ENCODE measurements at places on chromosomes 3 and 15.

DNA sequence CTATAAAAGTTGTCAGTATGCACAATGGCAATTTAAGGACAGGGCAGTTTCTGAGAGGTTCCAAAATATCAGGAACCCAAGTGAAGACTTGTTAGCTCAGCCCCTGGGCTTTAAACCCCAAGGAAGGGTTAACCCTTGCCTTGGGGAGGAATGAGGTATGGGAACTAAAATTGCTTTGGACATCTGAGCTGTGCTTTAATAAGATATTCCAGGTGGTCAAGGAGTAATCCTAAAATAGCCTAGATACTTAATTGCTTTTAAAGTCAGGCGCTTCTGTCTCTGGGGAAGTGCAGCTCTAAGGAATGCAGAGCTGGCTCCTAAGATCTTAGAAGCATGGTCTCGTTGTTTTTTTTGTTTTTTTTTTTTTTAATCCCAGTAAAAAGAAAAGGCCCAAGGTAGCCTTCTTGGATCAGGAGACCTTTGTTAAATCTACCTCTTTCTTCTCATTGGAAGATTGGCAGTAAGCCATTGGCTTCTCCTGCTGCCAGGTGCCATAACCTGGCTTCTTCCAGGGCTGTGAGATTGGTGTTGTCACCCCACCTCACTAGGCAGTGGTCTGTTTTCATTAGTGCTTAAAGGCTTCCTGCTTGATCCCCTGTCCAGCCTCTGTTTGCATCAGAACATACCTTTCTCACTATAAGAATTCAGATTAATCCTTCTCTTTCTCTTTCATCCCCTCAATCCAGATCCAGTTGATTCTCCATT, 24.5 kb downstream of the ARID3B start:
- DNase-seq = no peak

DNA sequence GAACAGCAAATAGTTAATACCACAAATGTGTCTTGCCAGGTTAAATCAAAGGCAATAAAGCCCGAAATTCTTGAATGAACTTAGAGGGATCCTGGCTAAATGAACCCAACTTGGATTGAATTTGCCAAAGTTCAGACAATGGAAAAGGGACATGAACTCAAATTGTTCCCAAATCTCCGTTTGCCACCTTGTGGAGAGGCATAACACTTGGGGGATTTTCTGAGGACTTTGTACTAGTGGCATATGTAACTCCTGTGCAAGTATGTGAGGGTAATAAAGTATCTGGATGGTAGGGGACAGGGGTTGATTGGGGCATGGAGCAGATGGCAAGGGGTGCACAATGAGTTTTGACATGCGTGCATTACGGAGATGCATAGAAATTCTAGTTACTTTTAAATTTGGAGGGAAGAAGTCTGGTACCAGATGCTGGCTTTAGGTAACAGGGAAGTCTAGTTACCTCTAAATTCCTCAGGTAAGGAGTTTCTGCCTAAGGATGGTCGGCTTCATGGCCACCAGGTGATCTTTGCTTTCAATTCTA, 1.2 kb upstream of the TCAIM start:
- no peak for DNase-seq

- DNase-seq = no peak
Measured at GRCh38 chr3:114307832-114308231, 14.0 kb downstream of the TIGIT start.

DNA sequence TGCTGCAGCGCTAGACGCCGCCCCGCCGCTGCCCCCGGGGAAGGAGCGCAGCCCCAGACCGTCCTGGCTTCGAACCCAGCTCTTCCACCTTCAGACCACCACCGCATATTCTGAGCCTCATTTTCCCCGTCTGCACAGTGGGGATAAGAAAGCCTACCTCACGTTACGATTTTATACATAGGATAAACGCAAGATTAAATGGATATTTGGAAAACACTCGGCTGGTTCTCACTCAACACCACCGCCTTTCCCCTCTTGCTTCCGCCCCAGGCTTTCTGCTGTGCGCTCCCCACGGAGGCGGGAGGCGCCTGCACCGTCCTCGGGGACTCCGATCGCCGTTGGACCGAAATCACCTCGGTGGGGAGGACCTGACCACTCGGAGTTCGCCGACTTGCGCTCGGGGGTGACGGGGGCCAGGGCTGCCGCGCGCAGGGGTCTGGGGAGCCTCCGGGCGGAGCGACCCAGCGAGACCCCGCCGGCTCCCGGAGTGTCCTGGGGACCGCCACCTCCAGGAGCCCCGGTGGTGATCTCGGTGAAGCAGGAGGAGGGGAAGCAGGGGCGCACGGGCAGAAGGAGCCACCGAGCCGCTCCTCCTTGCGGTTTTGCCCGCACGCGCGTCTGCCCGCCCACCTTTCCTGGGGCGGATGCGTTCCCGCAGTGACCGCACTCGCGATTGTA, 4.0 kb downstream of the FBXL22 start:
- DNase-seq = peak; percentile 69

- DNase-seq = no peak
Measured at GRCh38 chr15:71508081-71508682, 302.2 kb upstream of the NR2E3 start.

GRCh38 chr3:32186876-32187275, 51.6 kb upstream of the CMTM8 start:
- no peak for DNase-seq

DNA sequence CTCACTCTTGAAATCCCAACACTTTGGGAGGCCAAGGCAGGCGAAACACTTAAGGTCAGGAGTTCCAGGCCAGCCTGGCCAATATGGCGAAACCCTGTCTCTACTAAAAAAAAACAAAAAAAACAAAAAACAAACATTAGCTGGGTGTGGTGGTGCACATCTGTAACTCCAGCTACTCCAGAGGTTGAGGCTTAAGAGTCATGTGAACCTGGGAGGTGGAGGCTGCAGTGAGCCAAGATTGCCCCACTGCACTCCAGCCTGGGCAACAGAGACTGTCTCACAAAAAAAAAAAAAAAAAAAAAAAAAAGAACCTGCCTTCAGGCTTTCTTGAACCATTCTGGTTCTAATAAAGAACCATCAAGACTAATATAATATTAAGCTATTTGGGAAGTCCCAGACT, 16.5 kb downstream of the ARPP19 start:
- DNase-seq = no peak

DNA sequence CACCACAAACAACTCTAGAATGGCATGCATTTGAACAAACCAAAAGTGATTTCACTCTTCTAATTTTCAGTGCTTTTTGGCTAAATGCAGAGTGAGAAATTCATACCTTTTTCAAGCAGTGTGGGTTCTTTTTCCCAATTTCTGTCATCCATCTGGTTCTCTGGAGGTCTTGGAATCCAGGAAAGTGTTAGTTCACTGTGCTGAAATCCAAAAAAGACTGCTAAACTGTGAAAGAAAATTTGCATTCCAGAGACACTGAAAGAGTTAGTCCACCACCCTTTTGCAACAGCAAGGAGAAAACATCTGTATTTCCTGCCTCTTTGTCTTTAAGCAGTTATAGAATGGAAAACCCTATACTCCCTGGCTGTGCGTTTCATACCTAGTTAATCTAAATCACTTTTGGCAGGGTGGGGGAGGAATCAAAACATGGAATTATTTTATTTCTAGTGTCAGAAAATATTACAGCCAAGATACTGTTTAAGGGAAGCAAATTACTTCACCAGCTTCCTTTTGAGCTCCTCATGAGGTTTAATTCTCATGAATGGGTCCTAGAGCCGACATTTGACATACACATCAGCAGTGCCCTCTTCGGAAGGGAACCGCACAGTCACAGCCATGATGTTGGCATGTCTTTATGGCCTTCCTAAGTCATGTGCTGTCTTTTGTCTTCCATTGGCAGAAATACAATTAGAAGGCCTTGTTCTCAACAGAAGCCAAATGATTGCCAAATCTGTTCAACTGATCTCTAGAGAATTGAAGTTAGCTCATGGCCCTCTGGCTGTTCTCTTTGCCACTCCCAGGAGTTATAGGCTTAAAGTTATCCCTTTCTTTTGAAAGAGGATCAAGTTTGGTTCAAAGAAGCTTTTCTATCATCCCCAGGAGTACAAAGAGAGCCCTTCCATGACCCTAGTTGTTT, 317.7 kb upstream of the TPRG1 start:
- no peak for DNase-seq

- no peak for DNase-seq
Measured at GRCh38 chr3:190096345-190096744, 24.4 kb downstream of the P3H2 start.

DNA sequence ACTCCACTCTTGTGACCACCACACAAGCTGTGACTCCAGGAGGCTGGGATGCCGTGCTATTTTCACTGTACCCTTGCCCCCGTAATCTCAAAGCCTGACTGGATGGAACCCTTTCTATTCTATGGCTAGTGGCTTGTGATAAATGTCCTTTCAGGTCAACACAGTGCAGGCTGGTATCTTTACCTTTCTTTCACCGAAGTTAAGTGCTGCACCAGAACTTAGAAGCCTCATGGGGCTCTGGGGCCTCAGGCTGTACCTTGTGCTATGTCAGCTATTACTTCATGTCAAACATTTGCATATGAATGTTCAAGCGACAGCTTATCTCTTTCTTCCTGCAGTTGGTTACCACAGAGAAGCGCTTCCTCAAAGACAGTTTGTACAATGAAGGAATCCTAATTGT, 66.8 kb downstream of the RPL39L start:
- DNase-seq = no peak

DNA sequence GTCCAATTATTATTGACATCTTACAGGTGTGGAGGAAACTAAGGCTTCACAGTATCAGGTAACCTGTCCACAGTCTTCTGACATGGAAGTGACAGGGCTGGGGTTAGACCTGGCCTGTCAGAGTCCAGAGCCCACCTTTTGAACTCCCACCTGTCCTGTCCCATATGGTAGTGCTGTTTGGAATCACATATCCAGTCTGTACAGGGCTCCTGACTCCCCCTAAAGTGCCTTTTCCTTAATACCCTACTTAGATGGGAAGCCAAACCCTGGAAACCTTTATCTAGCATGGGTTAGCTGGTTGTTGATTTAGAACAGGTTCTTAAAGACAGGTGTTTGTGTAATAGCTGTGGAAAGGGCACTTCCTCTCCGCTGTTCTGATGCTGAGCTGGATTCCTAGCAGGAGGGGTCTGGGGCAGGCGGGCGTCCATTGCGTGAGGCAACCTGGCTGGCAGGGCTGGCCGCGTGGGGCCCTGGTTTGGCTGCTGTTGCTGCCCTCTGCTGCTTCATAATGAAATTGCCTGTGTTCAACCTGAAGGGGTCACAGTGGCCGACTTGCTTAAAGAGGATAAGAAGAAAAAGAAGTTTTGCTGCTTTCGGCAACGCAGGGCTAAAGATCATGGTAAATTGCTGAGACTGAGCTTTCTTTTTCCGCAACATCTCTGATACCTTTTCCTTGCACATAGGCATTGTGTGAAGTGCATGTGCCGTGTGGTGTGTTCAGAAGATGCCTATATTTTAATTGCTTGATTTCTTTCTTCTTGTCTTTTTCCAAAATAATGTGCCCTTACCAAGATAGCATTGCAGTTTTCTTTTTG, 136.2 kb downstream of the CHDH start:
- peak; percentile 37 for DNase-seq

DNA sequence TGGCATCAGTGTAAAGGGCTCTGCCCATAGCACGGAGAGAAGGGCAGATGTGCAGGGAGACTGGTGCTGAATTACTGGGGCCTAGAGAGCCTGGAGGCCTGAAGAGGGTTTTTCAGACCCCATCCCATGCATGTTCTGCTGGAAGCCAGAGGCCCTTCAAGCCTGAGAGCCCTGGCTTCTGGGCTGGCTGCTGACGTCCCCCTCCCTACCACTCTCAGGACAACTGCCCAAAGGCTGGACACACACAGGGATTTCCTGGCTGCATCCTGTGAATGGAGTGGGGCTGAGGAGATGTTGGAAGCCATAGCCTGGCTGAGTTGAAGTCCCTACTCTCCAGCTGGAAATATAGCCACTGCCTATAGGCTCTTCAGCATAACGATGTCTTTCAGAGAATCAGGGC, 16.9 kb upstream of the DOCK3 start:
- DNase-seq = no peak

DNA sequence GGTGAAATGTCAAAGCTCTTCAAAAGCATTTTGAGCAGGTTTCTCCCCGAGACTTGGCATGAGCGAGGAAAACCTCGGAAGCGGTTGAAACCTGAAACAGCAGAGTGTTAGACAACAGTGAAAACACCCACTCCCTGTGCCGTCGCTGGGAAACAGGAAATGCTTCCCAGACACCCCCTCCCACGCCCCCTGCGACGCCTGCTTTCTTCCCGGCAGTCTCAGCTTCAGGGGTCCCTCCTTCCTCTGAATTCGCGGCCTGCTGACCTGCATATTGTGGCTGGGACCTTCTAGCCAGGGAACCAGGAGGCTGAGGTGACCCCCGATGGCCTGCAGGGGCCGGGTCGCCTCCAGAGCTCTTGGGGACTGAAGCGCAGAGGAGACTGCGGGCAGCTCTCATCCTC, 250.6 kb upstream of the LYSMD4 start:
- DNase-seq = no peak

GRCh38 chr3:174168538-174169254, 690.4 kb upstream of the NAALADL2 start:
- no peak for DNase-seq

GRCh38 chr15:66214246-66214645, 39.3 kb downstream of the MEGF11 start:
- DNase-seq = no peak

- no peak for DNase-seq
Measured at GRCh38 chr3:81823882-81824395, 62.5 kb upstream of the GBE1 start.
